ENCODE measurements at places on chromosomes 11 and 22. TPM values are rescaled to one million over a fixed set of nuclear protein-coding genes. Genes with fewer than 3 reads are reported as not detected.

DNA sequence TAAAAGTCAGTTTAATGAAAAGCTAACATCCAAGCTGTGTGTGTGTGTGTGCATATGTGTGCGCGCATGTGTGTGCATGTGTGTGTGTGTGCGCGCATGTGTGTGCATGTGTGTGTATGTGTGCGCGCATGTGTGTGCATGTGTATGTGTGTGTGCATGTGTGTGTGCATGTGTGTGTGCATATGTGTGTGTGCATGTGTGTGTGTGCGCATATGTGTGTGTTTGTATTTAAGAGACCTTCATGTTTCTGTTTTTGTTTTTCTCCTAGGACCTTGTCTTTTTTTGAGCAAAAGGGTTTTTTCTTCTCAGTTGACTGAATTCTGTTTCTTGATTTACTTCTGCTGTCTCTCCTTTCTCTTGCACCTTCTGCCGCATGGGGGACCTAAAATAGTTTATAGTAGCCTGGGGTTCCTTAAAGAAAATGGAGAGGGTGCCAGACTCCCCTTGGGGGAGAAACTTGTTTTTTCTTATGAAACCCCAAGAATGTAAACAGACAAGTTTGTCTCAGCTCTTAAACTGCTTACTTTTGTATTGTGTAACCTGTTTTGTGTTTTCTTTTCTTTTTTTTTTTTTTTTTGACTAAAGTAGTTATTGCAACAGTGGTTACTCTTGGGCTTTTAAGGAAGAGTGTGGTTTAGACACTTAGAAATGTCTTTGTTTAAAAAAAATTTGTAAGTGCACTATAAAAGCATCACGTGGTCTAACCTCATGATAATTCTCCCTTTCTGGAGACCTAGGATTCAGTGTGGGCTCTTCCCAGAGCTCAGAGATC is 53.0 kb downstream of the OSBPL5 start:
- H3K4me1 ChIP-seq = no peaks in the 10 kb centered on the region
- peaks cover 11% of the 10 kb centered on the region for H3K36me3 ChIP-seq
- no peak overlapping the region for H3K4me3 ChIP-seq
- H3K27me3 ChIP-seq = no peaks in the 10 kb centered on the region

CTSW gene
- total RNA-seq = 1.7 TPM

DNA sequence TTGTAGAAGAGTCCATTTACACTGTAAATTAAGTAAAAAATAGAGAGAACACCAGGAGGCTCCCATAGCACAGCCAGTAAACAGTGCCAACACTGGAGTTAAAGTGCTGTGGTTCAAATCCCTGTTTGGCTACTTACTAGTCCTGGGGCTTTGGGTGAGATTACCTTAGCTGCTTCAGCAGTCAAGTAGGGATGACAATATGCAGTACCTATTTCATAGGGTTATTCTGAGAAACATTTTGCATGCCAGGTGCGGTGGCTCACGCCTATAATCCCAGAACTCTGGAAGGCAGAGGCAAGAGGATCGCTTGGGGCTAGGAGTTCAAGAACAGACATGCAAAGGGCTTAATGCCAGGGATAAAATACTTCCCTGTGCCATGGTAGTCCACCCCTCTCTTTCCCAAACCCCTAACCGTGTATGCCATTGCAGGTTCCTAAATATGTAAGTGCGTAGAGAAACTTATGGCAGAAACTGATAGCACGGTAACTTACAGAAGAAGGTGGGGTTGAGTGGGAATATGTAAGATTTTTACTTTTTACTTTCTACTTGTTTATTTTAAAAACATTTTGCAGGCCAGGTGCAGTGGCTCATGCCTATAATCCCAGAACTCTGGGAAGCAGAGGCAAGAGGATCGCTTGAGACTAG is 86.4 kb upstream of the PICALM start:
- DNase-seq = no peak
- H3K36me3 ChIP-seq = no peaks in the 10 kb centered on the region
- H3K4me1 ChIP-seq = peaks cover 15% of the 10 kb centered on the region
- no peak overlapping the region for H3K27ac ChIP-seq
- no peak overlapping the region for H3K4me3 ChIP-seq

GRCh38 chr11:126917531-126918204 is 82.9 kb downstream of the KIRREL3 start:
- peaks cover 6% of the 10 kb centered on the region for H3K4me1 ChIP-seq
- H3K36me3 ChIP-seq = no peaks in the 10 kb centered on the region
- H3K27me3 ChIP-seq = peaks cover 10% of the 10 kb centered on the region
- H3K4me3 ChIP-seq = no peak overlapping the region
- H3K27ac ChIP-seq = peak overlapping the region; percentile 22
- DNase-seq = peak; percentile 51

LDHAL6A gene
- total RNA-seq = not detected

NCR3LG1 gene
- total RNA-seq = 0.80 TPM

DNA sequence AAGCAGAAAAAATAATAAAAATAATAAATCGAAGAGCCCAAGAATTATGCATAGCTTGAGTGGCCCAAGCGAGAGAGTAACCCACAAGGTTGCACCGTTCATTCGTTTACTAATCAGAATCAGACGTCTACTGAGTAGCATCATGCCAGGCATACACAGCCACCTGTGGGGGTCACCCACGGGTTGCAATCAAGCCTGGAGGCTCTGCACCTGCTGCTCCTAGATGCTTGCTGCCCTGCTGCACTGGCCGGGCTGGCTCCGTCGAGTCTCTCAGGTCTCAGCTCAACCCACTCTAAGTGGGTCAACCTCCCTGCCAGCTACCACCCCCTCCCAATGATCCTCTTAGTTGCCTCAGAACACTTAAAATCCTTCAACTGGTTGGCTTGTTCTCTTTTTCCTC is 2.0 kb upstream of the TESMIN start:
- no peak overlapping the region for H3K4me3 ChIP-seq
- H3K27ac ChIP-seq = no peak overlapping the region
- H3K27me3 ChIP-seq = no peaks in the 10 kb centered on the region
- peaks cover 11% of the 10 kb centered on the region for H3K36me3 ChIP-seq

GRCh38 chr11:78828676-78829075 is 254.0 kb upstream of the NARS2 start:
- no peaks in the 10 kb centered on the region for H3K27me3 ChIP-seq
- H3K4me1 ChIP-seq = no peaks in the 10 kb centered on the region
- no peak overlapping the region for H3K4me3 ChIP-seq

MGAT3 gene
- 0.23 TPM for total RNA-seq

DNA sequence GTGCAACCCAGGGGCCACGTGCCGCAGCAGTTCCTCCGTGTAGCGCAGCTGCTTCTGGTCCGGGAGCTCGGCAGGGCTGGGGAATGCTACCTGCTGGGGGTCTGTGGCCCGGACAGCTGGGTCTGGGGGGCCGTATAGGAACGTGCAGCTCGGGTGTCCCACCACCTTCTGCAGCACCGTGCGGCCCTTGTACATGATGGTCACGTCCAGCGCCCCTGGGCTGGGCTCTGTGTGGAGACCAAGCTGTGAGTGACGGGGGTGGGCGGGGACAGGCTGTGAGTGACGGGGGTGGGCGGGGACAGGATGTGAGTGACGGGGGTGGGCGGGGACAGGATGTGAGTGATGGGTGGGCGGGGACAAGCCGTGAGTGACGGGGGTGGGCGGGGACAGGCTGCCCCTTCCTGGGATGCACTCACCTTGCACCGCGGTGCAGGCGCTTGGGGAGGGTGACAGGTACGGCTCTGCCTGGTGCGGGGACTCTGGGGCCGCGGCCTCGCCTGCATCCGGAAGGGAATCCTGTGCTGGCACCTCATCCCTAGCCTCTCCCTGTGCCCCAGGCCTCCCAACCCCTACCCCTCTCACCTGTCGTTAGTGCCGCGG is 2.3 kb downstream of the IRF7 start:
- H3K27me3 ChIP-seq = no peaks in the 10 kb centered on the region
- peaks cover 13% of the 10 kb centered on the region for H3K4me1 ChIP-seq
- no peak overlapping the region for H3K4me3 ChIP-seq
- peak; percentile 92 for DNase-seq

DNA sequence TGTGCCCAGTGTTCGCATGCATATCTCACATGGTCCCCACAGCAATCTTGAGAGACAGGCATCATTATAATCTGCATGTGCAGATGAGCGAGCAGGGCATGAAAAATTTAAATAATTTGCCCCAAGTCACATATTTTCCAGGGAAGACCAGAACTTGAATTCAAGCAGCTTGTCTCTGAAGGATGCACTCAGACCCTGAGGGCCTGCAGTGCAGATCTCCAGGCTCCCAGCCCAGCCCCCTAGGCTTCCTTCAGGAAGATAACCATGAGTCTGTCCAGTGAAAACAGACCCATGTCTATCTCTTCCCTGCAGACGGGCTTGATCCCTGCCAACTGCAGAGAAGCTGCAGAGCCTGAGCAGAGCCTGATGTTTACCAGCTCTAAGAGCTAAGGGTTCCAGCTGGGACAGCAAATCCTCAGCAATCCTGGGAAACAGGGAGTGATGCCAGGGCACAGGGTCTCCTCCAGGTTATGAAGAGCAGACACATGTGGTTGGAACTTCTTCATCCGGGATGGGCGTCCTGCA is 55.1 kb downstream of the NAV2 start:
- H3K36me3 ChIP-seq = no peaks in the 10 kb centered on the region
- no peak for DNase-seq
- no peak overlapping the region for H3K4me3 ChIP-seq
- H3K27me3 ChIP-seq = peaks cover 23% of the 10 kb centered on the region

C1QTNF4 gene
- not detected for total RNA-seq

RELT gene
- 18.5 TPM for total RNA-seq

GRCh38 chr11:72217841-72218240 is 1.2 kb downstream of the FOLR2 start:
- no peaks in the 10 kb centered on the region for H3K36me3 ChIP-seq
- no peak overlapping the region for H3K4me3 ChIP-seq

Data from activated CD4-positive, alpha-beta T cell treated with anti-CD3 and anti-CD28 coated beads for 36 hours (primary cell).